ENCODE measurements at places on chromosomes 2 and 18.

DNA sequence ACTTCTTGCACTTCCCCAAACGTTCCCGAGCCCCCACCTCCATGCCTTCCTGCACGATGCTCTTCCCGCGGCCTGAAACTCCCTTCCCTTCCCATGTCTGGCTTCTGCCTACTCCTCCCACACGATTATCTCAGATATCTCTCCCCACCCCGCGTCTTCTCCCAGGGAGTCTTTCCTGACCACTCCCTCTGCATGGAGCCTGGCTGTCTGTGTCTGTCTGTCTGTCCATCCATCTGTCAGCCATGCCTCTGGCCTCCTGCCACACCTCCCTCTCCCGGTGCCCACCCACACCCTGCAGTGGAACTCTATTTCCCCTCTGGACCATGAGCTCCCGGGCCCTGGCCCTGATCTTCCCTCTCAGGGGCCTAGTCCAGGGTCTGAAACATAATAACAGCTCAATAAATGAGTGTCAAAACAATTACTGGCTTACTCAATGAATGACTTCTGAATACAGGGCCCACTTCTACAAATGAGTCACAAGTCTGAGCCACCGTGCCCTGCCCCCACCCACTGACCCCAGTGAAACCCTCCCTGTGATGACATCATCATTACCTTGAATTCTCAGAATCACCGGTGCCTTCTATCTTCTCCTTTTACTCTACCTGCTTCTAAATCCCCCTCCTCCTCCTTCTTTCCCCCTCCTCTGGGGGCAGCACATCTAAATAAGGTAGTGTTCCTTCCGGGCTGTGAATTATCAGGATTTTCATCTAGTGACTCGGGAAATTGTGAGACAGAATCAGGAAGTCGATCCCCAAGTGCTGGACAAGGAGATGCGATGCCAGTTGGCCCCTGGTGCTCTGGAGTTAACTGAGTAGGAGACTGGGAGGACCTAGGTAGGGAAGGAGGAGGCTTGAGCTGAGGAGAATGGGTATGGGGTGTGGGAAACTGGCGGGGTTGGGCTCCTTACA lies 46.1 kb upstream of the PLB1 start:
- no peak for DNase-seq

GRCh38 chr2:74528600-74529356 lies 728 bp downstream of the AUP1 start:
- no peak for DNase-seq

- no peak for DNase-seq
Observed at GRCh38 chr2:99725820-99726219, 236.0 kb upstream of the REV1 start.

- peak; percentile 65 for DNase-seq
Observed at GRCh38 chr18:48922801-48923730, 27.7 kb downstream of the SMAD7 start.

GRCh38 chr2:231093933-231094332 lies 30.9 kb downstream of the HTR2B start:
- no peak for DNase-seq

GRCh38 chr2:146994246-146994645 lies 850.6 kb upstream of the ACVR2A start:
- peak; percentile 32 for DNase-seq

DNA sequence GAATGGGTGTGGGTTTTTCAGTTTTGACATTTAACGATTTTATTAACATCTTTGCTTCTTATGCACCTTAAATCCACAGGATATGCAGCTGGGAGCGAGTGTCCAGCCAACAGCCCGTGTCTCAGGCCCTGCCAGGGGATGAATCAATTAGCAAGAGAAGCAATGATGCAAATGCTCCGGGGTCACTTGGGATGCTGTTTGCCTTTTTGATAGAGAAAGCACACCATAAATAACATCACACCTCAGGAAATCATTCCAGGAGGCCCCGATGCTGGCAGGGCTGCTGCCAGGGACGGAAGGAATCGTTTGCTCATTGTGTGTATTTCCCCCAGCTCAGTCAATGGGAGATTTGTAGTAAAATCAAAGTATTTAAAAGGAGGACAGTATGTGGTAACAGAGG lies 394.0 kb upstream of the HNRNPA3 start:
- no peak for DNase-seq

DNA sequence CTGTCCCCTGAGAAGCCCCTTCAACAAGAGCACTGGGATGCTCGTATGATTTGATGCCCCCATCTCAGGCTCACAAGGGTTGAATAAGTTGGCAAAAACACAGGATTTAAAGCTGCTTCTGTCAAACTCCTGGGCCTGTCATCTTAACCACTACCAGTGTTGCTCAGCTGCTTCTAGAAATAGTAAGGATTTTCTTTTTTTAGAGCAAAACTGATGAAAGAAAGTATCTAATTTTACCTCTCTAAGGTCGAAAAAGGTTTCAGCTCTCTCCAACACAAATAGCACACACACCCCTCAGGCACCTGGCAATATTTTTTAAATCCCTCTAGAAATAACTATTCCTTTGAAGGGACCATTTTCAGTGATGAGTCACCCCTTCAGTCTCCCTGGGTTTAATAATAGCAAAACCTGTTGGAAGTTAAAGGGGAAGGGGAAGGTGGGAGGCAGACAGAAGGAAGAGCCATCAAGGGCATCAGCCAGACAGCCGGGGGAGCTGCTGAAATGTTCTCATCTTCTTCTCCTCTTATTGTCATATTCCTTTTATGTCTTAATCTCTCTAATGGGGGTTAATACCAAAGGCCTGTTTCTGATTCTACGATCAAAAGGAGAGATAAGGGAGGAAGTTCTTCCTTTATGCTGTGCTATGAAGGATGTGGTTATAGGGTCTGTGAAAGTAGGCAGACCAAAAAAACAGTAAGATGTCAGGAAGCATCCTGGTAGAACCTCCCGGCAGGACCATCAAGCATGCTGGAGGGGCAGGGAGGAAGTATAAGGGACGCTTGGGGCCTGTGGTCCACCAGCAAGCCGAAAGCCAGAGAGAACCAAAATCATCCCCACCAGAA lies 31.9 kb upstream of the SLC35G4 start:
- DNase-seq, result no peak

DNA sequence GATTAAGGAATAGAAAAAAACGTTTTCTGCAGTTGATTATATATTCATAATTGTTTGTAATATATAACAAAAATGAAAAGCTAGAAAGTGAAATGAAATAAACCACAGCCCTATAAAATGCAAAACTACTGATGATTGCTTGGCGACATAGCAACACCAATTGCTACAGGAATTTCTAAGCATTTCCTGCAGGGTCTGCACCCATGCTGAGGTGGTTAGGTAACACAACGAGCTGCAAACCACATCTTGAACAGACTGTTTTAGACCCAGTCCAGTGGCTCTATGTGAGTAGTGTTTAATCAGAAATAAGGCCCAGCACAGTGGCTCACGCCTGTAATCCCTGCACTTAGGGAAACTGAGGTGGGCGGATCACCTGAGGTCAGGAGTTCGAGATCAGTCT lies 17.2 kb upstream of the UGT1A9 start:
- no peak for DNase-seq

- DNase-seq, result peak; percentile 18
Observed at GRCh38 chr2:102342888-102343287, 12.7 kb upstream of the IL18R1 start.

- DNase-seq, result no peak
Observed at GRCh38 chr18:28855524-28855923, 678.6 kb upstream of the CDH2 start.
